Hindlimb muscle (tissue), 1 donor: ENCODE measurements at places on chromosomes 13 and 19.
A peak's percentile ranks its signal among the peaks of the same experiment; 100 is the strongest.

DNA sequence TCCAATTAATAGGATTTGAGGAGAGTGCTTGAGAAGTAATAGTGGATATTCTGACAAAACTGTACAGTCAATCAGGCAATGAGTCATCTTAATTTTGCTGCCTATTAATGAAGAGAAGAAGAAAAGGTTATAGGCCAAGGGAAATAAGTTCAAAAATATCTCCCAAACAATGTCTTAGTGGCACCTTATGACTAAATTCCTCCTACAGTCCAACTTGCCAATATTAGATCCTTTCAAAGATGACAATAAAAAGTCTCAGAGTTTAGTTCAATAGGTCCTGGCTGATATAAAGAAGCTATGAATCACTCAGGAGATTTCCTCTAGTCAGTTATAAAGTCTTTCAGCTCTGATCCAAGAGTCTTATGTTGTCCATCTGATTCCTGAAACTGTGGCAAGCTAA is 27.9 kb downstream of the UGGT2 start:
- no peak for DNase-seq

- no peak for DNase-seq
These were observed 48.4 kb downstream of the DCLK1 start for GRCh38 chr13:36082806-36083205.

DNA sequence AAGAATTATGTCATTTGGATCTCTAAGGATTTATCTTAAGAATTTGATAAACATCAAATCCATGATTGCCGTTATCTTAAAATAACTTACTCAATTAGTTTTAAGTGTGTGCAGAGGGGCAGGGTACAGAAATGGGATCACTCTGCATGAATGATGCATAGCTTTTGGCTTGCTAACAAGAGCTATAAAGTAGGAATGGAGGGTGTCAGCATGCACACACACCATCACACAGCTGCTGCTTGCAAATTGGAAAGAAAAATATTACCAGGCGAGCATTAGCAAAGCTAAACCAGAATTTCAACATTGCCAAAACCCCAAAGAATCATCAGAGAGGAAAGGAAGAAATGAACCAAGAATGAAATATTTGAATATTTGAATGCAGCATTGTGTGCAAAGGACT is 580.6 kb downstream of the LMO7 start:
- DNase-seq, result peak; percentile 28

GRCh38 chr13:101398920-101399319 is 17.4 kb downstream of the NALCN start:
- no peak for DNase-seq

- no peak for DNase-seq
These were observed 5.1 kb downstream of the FSTL3 start for GRCh38 chr19:681029-682019.

- no peak for DNase-seq
These were observed 148.4 kb downstream of the URI1 start for GRCh38 chr19:30090476-30090875.

GRCh38 chr13:110319397-110319773 is 12.3 kb downstream of the COL4A2 start:
- DNase-seq, result no peak

DNA sequence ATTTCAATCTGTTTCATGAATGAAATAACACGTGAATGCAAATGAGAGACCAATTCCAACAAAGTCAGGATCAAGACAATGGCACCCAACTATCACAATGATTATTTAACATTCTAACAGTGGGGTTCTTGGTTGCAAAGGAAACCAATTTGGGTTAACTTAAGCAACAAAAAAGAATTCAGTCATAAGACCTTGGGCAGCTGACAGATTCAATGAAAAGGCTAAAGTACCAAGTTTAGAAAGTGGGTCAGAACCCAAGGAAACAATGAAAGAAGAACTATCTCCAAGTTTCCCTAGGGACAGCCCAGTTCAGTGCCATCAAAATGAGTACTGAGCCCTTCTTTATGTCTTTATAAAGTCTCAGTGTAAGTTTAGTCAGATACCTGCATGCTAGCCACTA is 17.5 kb upstream of the SIGLEC14 start:
- DNase-seq, result no peak

DNA sequence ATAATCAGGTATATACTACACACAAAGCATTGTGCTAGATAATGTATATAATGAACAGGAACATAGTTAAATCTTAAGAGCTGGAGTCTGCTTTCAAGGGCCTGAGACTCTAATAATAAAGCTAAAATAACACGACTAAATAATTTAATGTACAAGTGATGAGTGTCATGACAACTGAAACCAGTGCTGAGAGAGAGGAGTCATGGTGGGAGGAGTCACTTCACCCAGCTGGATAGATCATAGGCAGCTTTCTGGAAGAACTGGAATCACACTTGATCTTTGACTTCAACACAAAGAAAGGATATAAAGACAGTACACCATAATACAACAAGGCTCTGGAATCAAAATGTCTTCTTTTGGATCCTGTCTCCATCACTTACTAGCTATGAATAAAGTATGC is 7.1 kb downstream of the RBM26 start:
- DNase-seq, result no peak

GRCh38 chr13:73664851-73665250 is 469.4 kb downstream of the KLF12 start:
- no peak for DNase-seq

DNA sequence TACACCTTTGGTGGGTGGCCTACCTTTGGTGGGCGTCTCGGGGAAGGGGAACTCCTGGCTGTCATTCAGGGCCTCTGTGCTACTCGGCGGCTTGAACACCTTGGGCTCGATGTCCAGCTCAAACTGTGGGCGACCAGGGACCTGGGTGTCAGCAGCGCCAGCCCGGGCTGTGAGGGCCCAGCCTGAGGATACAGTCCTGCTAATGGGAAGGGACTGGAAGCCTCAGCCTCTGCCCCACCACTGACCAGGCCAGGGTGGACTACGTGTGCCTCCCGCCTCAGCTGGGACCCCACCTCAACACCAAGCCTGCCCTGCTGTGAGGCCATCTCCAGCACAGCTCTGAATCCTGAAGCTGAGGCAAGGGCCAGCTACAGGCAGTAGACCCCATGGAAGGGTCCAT is 7.7 kb downstream of the TMEM259 start:
- DNase-seq, result no peak

DNA sequence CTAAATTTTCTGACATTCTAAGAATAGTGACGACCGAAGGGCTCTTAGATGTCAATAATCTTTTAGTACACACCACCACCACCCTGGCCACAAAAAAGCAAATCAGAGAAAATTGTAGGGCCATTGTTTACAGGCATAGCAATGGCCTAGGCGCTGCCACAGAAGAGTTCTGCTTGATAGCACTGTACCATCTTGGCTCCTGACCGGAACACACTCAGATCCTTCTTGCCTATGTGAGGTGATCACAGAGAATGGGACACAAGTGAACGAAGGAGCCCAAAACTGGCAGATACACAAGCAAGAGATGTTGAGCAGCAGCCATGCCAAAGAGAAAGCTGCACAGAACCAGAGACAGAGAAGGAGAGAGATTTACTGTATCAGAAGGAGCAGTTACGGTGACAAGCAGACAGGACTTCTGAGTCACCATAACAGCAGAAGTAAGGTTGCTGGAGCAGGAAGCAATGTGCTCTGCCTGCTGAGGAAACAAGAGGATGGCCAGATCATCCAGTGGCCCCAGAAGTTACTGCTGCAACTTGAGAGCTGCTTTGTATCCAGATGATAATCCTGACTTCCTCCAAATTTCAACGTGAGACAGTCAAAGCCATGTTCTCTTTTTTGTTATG is 105.2 kb downstream of the SLITRK6 start:
- no peak for DNase-seq

GRCh38 chr13:25300861-25301346 is 521 bp upstream of the NUP58 start:
- no peak for DNase-seq

DNA sequence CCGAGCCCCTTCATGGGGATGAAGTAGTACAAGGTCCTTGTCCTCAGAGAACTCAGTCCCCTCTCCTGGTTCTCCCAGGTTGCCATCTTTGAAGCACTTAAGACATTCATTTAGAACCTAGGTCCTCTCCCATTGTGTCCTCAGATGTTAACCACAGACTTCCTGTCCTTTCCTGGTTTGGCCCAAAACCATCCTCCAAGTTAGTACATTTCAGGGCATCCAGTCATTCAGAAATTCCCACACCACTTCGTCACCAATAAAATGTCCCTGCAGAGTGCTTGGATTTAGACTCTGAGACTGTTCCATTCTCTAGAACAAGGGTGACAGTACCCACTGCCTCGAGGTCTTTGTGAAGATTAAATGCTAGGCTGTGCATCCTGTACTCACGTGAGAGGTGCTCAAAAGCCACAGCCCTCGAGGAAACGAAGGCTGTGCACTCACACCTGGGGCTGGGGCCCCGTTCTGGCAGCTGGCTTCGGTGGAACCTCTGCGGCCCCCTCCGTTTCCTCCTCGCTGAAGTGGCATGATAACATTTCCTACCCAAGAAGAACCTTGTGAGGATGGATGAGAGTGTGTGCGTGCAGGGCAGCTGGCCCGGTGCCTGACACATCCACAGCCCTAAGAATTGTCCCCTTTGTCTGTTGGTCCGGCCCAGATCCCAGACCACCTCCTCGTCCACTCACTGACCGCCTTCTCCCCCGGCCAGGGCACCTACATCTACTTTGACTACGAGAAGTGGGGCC is 4.7 kb downstream of the LENG1 start:
- no peak for DNase-seq

GRCh38 chr13:97544031-97544765 is 110.2 kb downstream of the RAP2A start:
- DNase-seq, result no peak

DNA sequence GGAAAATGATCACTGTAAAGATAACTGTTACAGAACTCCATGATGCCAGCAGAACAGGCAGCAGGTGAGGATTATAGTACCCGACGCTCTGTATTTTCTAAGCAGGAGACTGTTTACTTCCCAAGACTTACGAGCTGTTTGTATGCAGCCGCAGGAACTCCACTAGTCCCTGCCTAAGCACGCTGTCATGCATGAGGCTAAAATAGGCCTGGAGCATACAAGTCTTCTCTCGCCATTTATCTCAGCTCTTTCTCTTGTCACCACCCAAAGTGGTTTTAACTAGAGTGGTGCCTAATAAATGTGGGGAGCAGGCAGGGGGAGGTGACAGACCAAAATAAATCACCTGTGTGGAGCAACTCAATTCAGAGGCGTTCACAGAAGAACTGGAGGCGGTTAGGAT is 175.8 kb downstream of the TDRD3 start:
- DNase-seq, result no peak

DNA sequence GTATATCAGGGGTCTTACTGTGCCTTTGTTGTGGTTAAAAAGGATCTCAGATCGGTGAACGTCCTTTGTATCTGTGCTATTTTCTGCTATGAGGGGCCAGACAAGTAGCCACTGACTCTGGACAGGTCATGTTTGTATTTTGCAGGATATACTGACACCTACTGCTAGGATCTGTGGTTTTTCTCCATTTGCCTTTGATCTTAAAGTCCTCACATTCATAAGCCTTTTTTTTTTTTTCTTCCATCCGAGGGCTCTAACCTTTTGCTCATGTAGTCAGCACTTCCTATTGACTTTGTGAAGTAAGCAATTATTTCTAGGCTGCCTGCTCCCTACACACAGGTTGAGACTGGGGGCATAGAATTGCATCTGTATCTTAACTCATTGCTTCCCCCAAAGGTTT is 106.2 kb downstream of the SLITRK5 start:
- no peak for DNase-seq

DNA sequence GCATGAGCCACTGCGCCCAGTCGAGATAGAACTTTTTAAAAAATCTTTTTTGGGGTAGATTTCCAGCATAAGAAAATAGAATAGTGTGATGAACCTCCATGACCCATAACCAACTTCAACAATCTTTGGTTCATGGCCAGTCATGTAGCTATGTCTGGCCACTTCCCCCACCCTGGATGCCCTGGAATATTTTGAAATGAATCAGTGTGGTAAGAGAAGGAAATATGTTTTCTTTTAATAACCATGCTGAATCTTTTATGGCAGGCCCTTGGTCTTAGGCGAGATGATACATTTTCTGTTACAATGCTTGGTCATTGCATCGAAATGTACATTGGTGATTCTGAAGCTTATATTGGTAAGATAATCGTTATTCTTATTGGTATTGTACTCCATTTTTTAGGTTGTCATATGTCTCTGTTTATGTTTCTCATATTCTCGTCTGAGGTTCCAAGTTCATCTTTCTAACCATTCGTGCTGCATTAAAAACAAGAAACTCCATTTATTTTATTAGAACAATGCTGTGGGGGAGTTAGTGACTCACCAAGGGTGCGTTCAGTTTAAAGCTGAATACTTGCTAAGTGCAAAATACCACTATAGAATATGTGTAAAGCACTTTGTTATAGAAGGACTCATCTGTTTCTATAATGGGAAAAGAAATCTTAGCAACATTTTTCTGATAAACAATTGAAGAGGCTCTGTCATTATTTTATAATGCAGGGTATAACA is 16.4 kb upstream of the UPF3A start:
- no peak for DNase-seq

DNA sequence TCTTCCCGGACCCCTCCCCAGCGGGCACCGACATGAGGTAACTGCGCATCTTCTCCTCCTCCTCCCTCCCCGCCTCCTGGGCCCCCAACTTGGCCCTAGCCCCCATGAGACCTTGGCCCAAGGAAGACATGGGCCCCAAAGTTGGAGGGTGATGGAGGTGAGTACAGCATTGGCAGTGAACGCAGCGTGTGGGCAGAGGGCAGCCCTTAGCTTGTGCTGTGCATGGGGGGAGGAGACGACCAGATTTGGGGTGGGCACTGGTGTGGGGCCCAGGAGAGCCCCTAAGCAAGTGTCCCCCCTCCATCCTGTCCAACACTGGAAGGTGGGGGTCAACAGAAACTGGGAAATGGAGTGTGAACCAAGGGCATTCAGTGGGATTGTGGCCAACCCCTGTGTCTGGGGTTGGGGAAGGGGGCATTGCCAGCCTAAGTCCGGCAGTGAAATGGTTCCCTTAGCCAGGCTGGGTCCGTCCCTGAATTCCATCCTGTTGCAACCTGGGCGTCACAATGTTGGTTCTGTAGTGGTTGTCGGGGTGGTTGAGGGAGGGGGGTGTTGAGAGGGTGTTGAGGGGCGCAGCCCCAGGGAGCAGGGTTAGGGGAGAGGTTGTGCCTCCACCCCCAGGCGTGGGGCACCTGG is 23.5 kb downstream of the NUMBL start:
- DNase-seq, result no peak

DNA sequence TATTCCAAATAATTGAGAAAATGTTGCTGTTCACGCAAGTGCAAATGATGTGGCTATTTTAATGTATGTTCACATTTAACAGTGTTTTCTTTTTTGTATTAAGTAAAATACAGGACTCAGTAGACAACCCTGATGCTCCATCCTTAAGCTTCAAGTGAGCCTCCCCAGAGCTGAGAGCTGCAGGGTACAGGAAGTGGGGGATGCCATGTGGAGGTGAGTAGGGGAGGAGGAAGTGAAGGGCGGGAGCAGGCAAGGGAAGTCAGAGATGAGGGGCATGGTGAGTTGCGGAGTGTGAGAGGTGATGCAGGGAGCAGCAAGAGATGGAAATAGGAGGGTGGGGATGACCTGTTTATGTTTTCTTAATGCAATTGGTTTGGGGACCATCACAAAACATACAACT is 711.0 kb downstream of the UQCRFS1 start:
- DNase-seq, result no peak

GRCh38 chr19:28869459-28869858 is 343.5 kb downstream of the UQCRFS1 start:
- DNase-seq, result no peak

- peak; percentile 34 for DNase-seq
These were observed 71.5 kb upstream of the ARHGEF7 start for GRCh38 chr13:111043575-111043982.

- no peak for DNase-seq
These were observed 38.1 kb downstream of the DGKH start for GRCh38 chr13:42086582-42086981.

GRCh38 chr13:20093951-20094350 is 66.9 kb downstream of the GJA3 start:
- no peak for DNase-seq
